ENCODE measurements at places on chromosomes 13 and 19.

DNA sequence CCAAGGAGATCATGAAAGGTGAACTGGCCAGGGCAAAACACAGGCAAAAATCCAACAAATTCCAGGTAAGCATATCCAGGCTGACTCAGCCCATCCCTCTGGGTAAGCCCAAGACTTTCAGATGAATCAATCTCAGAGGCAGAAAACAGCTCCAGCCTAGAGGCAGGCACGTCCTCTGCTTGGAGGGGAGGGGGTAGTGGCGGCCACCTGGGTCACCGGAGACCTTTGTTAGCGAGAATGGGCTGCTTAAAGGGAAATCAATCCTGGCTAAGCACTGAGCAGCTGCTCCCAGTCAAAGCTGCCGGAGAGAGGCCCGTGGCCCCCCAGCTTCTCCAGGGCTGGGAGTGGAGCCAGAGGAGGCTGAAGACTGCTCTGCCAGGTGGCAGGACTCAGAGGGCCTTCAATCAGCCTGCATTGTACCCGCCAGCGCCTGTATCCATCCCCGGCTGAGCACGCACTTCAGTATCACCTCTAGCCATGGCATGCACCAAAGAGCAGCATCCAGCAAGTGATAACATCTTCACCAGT is 48.2 kb downstream of the PIN1 start:
- no peak for DNase-seq

- no peak for DNase-seq
These were observed 54.9 kb downstream of the SIAH3 start for GRCh38 chr13:45796426-45797235.

- peak; percentile 85 for DNase-seq
These were observed at the start of gene ZNF615 for GRCh38 chr19:52007806-52008557. TSS of gene ZNF615 (minus strand) at chr19:52008211. CDS start at chr19:52003711, 4,500 bp downstream.

GRCh38 chr19:2923510-2923909 is 21.3 kb downstream of the ZNF77 start:
- DNase-seq: no peak

DNA sequence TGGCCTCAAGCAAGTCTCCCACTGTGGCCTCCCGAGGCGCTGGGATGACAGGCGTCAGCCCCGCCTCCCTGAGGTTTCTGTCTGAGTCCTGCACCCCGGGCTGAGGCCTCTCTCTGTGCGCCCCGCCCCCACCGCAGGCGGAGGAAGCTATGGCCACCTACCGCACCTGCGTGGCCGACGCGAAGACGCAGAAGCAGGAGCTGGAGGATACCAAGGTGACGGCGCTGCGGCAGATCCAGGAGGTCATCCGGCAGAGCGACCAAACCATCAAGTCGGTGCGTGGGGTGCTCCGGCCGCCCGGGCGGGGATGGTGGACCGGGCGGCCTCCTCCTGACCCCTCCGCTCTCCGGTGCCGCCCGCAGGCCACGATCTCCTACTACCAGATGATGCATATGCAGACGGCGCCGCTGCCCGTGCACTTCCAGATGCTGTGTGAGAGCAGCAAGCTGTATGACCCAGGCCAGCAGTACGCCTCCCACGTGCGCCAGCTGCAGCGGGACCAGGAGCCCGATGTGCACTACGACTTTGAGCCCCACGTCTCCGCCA is 12.7 kb downstream of the ARHGAP45 start:
- peak; percentile 89 for DNase-seq

DNA sequence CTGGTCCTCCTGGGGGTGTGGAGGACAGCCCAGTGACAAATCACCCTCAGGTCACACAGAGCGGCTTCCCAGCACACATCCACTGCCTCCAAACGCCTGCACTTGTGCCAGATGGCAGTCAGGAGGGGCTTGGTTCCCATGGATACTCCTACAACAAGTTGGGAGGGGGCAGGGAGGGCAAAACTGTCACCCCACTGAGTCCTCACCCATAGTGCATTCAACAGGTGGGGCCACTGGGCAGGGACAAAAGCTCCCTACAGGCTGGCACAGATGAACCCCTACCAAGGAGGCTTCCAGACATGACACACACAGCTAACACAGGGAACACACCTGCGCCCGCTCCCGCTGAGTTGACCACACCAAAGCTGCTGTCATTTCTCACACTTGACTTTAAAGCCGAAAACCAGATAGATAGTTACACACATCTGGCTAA is 120.5 kb downstream of the STK24 start:
- no peak for DNase-seq

DNA sequence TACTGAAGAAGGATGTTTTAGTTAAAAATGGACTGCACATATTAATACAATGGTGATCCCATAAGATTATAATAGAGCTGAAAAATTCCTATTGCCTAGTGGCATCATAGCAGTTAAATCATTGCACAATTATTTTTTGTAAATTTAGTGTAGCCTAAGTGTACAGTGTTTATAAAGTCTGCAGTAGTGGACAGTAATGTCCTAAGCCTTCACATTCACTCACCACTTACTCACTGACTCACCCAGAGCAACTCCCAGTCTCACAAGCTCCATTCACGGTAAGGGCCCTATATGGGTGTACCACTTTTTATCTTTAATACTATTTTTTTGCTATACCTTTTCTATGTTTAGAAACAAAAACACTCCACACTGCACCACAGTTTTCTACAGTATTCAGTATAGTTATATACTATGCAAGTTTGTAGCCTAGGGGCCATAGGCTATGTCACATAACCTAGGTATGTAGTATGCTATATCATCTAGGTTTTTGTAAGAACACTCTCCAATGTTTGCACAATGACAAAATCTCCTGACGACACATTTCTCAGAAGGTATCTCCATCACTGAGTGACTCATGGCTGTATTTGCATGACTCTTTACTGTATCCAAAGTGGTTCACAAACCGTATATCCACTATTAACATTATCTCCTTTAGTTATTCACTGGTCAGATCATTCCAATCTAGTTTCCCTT is 536.0 kb downstream of the KLF12 start:
- DNase-seq: no peak

- peak; percentile 33 for DNase-seq
These were observed 1.6 kb downstream of the ARRDC2 start for GRCh38 chr19:18009412-18010066.

- no peak for DNase-seq
These were observed 485.3 kb downstream of the UQCRFS1 start for GRCh38 chr19:28727480-28728159.

DNA sequence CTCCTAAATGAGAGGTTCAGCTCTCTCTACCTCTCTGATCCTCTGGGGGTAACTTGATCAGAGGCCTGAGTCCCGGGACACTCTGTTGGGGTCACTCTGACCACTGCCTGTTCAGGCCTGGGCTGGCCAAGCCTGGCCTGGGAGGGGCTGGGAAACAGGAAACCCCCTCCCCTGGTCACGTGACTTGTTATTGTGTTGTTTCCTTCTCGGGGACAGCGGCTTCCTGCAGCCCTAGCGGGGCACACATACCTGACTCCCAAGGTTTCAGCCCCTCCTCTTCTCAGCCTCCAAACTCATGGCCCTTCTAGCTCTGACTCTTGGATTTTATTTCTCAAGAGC is at the start of gene USHBP1:
TSS of gene USHBP1 (minus strand) at position 105 of the 339 bp plus-strand sequence. CDS start 446 bp downstream, outside the sequence.
- no peak for DNase-seq

- no peak for DNase-seq
These were observed 7.7 kb upstream of the GPR18 start for GRCh38 chr13:99265821-99266426.

DNA sequence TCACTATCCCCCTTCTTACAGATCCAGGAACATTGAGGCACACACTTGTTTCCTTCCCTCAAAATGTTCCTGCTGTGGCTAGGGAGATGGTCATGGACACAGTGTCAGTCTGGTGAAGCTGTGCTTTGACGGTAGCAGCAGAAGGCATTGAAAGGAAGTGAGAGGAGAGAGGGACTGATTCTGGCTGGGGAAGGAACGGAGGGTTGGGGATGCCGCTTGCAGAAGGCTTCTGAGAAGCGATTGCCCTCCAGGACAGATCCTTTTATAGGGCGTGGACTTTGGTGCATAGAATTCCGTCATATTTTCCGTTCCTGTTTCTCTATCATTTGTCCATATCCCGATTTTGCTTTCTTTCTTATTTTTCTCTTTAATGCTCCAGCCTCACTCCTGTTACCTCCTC is 14.1 kb upstream of the MYH14 start:
- DNase-seq: no peak

GRCh38 chr19:55655648-55656040 is 809 bp downstream of the U2AF2 start:
- no peak for DNase-seq

GRCh38 chr19:3407556-3408516 is 41.5 kb downstream of the NFIC start:
- DNase-seq: no peak

DNA sequence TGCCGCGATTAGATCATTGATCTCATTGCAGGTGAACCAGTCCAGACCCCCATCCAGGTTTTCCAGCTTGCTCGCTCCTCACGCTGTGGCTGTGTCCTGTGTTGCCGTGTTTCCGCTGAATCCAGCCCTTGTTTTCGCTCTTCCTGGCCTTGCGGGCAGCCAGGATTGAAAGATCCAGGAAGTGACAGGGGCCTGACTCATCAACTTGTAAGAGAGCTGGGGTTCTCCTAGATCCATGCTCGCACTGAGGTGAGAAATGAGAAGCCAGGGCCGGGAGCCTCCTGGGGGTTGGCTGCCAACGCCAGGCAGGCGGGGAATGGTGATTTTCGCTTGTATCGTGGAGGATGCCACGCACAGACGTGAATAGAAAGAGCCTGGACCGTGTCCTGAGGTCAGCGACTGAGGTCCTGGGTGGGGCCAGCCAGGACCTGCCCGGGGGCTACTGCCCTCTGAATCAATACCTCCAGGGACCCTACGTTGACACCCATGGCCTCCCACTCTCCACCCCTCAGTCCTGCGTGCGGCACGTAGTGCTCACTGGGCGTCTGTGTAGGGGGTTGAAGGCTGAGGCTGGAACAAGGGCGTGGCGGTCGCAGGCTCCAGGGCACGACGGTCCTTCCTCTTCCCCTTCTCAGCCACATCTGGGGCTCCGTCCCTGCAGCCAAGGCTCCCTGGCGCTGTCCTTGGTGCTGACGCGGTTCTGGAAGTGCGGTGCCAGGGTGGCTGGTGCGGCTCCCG is 7.3 kb upstream of the PTPRH start:
- peak; percentile 77 for DNase-seq

DNA sequence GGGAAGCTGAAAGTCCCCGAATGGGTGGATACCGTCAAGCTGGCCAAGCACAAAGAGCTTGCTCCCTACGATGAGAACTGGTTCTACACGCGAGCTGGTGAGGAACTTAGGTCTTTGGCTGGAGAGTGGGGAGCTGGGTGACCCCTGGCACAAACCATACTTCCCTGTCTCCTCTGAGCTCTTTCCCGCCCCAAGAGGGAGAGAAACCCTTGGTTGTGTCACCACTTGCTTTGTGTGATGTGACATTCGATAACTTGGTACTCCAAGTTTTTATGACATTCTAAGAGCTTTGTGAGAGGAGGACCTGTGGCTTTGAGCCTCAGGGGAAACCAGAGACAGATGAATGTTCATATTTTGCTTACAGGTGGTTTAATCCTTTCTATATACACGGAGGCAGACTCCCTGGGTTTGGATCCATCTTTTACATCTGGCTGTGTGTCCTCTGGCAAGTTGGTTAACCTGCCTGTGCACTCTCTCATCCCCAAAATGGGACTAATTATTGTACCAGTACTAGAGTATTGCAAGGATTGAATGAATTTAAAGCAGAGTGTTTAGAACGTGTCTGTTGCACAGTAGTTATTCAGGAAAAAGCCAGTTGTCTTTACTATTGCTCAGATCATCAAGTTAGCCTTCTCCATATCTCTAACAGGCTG is 1.2 kb downstream of the RPS19 start:
- DNase-seq: no peak

- no peak for DNase-seq
These were observed 66.7 kb downstream of the FRY start for GRCh38 chr13:32098272-32098671.

GRCh38 chr19:18220632-18221275 is 5.5 kb downstream of the PDE4C start:
- no peak for DNase-seq

- no peak for DNase-seq
These were observed 10.3 kb upstream of the FUT5 start for GRCh38 chr19:5880604-5881078.

GRCh38 chr13:101555610-101556009 is 103.1 kb downstream of the ITGBL1 start:
- no peak for DNase-seq

- DNase-seq: no peak
These were observed 249.0 kb downstream of the TSHZ3 start for GRCh38 chr19:31100206-31100590.

DNA sequence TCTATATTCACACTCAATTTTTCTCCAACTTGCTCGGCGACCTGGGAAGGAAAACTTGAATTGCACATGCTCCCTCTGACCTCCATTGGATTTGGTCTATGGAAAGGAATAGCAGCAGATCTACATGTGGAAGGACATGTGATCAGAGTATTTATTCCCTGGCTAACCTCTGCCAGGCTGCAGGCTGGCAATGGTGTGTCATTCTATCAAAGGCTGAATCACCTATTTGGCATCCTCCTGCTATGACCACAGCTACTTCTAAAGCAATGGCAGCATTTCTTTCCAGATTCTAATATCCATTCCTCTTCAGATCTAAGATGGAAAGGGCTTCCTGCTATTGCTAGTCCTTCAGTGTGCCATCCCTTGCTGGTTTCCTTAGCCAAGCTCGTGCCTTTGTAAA is 144.3 kb upstream of the FREM2 start:
- DNase-seq: no peak
